ENCODE measurements at places on chromosomes 2 and 18.
A peak's percentile ranks its signal among the peaks of the same experiment; 100 is the strongest.

GRCh38 chr2:27083410-27084296 lies 2.9 kb upstream of the KHK start:
- DNase-seq, result no peak

GRCh38 chr18:77148289-77148688 lies 15.7 kb upstream of the MBP start:
- DNase-seq, result no peak

GRCh38 chr2:184555352-184555751 lies 43.0 kb upstream of the ZNF804A start:
- no peak for DNase-seq

DNA sequence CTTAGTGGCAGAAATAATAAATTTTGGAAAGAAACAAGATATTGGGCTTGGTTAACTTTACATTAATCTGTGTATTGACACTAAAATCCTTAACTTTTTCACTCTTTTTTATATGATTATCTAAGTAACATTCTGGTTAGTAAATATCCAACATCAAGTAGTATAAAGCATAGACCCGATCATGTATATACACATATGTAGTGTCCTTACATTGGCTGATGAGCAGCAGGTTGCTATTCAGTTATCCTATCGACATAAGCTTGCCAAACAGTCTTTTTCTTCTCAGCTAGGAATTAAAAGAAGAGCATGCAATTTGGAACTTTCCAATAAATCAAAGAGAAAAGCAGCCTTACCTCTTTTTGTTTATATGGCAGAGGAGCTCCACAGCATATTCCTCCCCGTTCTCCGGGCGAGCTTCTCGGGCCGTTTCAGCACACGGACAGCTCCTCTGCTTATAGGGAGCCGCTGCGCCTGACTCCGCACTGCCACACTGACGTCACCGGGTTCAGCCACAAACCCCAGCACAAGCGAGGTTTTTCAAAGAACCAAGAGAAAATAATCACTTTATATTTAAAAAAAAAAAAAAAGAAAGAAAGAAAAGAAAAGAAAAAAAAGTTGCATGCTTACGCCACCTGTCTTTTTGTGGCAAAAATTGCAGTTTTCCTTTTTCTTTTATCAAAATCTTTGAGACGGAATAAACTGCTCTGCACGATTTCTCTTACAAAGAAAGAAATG lies at the start of gene SCG2:
Gene SCG2, minus strand, starts transcription at position 430 of the 735 bp plus-strand sequence. CDS start 3,079 bp downstream, outside the sequence.
- DNase-seq, result peak; percentile 8

- no peak for DNase-seq
Measured at GRCh38 chr2:179837408-179837807, 24.0 kb downstream of the ZNF385B start.

DNA sequence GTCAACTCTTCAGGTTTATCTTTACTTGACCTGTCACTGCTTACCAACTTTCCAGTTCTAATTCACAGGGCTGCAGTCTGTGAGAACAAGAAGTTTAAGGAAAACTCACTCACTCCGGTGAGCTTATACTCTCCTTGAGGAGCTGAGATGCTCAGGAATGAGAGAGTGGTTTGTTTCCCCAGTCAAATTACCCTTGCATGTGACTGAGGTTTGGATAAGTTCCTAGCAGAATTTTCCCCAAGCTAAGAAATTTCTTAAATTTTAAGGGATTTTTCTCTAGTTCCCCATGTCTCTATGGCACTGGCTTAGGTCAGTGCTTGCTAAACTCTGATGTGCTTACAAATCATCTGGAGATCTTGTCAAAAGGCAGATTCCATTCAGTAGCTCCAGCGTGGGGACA lies 12.8 kb upstream of the CCDC85A start:
- DNase-seq, result no peak

DNA sequence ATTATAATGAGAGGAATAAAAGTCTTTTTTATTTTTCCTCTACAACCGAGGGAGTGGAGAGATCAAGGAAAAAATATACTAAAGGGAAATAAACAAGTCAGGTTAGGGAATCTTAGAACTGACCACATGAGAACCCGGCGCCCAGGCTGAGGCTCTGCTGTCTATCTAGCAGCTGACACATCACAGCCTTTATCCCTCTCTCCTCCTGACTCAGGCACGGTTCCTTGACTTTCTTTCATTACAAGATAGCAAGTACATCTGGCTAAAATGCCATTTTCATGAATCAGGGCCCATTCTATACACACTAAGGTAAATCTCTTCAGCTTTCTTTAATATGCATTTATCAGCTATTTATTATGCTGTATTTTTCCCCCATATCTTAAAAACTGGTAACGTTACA lies 296.0 kb downstream of the TMX3 start:
- no peak for DNase-seq

GRCh38 chr2:240425697-240426096 lies 9.8 kb upstream of the GPC1 start:
- no peak for DNase-seq

GRCh38 chr2:239746559-239747246 lies 278.4 kb downstream of the NDUFA10 start:
- no peak for DNase-seq

- no peak for DNase-seq
Measured at GRCh38 chr2:144351687-144352086, 168.2 kb downstream of the ZEB2 start.

DNA sequence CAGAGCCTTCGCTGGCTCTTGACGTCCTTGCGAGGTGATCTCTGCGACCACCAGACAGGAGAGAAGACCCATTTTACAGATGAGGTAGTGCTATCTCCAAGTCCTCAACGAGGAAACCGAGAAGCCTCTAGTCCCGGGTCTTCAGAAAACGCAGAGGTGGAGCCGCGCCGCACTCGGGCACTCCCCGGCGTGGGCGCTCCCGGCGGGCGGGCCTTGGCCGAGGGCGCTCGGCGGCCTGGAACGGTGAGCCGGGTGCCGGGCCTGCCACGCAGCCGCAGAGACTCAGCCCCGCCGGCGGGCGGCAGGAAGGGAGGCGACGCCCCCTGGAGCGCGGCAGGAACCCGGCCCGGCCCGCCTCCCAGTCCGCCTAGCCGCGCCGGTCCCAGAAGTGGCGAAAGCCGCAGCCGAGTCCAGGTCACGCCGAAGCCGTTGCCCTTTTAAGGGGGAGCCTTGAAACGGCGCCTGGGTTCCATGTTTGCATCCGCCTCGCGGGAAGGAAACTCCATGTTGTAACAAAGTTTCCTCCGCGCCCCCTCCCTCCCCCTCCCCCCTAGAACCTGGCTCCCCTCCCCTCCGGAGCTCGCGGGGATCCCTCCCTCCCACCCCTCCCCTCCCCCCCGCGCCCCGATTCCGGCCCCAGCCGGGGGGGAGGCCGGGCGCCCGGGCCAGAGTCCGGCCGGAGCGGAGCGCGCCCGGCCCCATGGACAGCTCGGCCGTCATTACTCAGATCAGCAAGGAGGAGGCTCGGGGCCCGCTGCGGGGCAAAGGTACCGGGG lies at the start of gene CTDSP1:
Gene CTDSP1, plus strand, starts transcription at position 478 of the 776 bp plus-strand sequence. Its CDS starts 223 bp downstream, at position 701.
- peak; percentile 85 for DNase-seq

GRCh38 chr18:55607773-55608172 lies 19.8 kb upstream of the TCF4 start:
- DNase-seq, result no peak

DNA sequence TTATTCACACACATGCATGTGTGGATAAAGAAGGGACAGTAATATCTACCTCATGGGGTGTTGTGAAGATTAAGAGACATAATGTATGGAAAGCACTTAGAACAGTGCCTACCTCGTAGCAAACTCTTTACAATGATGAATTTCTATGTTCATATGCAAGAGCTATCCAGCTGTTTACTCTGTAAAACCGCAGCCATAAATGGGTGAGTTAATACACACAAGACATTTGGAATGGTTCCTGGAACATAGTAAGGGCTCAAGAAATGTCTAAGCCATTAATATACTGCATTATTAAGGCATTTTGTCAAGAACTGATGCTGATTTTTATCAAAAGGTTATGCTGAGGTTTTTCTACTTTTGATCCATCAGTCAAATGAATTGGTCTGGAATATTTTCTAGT lies 1076.2 kb downstream of the TSN start:
- no peak for DNase-seq

GRCh38 chr2:69177785-69178636 lies 165.0 kb downstream of the ANTXR1 start:
- no peak for DNase-seq

DNA sequence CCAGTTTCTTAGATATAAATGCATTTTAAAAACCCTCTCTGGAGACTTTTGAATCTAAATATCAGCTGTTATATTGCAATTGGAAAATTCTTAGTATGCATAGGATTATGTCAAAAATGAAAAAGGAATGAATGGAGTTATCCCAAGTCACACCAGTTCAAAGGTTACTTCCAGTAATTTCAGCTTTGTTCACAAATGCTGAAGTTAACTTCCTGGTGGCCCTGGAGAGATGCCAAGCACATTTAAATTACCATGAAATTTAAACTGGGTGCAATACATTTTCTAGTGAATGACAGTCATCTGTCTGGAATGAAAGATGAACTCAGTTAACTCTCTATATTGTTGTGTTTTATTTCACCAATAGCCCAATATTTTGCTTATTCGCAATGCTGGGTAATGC lies 753.9 kb downstream of the SUCLG1 start:
- no peak for DNase-seq

DNA sequence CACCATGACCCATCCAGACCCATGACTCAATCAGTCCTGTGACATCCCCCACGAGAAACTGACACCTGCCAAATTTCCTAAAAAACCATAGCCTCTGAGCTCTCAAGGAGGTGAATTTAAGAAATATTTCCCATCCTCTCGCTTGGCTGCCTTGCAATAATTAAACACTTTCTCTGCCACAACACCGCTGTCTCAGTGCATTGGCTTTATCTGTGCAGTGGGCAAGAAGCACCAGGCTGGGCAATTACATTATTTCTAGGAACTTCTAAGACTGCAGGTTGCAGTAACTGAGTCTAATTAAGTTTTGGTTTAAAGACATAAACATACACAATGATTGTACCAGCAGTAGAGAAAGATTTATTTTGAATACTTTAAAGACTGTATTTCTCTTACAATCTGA lies 22.0 kb upstream of the RTTN start:
- no peak for DNase-seq

- DNase-seq, result peak; percentile 30
Measured at GRCh38 chr2:102137138-102137537, 5.4 kb upstream of the IL1R1 start.

GRCh38 chr18:71505526-71505925 lies 1038.6 kb downstream of the CBLN2 start:
- no peak for DNase-seq

- no peak for DNase-seq
Measured at GRCh38 chr18:33195795-33196194, 244.7 kb downstream of the CCDC178 start.

DNA sequence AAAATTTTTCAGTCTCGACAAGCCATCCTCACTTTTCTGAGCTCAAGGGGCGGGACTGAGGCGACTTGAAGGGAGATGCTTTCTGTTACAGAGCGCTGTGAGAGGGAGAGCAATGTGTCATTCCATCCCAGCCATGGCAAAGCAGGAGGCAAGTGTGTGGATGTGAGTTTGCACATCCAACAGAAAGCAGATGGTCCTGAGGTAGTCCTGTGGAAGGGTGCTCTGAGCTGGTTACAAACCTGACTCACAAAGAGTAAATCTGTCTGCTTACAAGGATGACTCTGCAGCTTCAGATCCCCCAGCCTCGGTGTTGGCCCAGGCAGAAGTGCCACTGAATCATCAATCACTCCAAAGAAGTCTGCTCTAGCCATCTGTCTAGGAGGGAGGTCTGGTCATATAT lies 482.0 kb upstream of the DCC start:
- no peak for DNase-seq

- DNase-seq, result no peak
Measured at GRCh38 chr2:17911491-17912260, 33.2 kb downstream of the KCNS3 start.

DNA sequence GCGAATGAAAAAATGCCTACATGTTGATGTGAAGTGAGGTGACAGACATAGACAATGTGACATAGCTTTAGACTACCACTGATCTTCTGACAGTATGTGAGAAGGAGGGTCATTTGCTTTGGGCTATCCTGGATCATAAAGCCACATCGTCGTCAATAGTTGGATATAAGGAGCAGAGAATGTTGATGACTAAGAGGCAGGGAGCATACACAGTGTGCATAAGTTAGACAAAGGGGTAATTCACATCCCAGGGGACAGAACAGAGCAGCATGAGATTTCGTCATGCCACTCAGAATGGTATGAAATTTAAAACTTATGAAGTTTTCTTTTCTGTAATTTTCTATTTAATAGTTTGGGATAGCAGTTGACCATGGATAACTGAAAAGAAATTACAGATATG lies 403.2 kb downstream of the DSC3 start:
- no peak for DNase-seq

DNA sequence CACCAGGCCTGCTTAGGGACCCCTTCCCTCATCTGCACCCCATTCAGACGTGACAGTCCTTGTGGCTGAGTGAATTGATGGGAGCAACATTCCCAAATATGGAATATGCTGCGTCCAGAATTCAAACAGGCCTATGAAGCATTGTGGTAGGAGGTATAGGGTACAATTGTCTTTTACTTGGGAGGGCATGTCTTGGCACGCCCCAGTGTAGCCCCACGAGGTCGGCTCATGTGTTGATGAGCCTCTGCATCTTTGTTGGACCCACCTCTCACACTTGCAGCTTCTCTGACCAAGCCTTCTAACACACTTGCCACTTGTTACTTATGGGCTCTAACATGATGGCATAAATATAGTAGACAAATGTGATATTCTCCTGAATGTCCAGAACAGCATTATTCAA lies 1.6 kb downstream of the TIMM21 start:
- DNase-seq, result no peak

DNA sequence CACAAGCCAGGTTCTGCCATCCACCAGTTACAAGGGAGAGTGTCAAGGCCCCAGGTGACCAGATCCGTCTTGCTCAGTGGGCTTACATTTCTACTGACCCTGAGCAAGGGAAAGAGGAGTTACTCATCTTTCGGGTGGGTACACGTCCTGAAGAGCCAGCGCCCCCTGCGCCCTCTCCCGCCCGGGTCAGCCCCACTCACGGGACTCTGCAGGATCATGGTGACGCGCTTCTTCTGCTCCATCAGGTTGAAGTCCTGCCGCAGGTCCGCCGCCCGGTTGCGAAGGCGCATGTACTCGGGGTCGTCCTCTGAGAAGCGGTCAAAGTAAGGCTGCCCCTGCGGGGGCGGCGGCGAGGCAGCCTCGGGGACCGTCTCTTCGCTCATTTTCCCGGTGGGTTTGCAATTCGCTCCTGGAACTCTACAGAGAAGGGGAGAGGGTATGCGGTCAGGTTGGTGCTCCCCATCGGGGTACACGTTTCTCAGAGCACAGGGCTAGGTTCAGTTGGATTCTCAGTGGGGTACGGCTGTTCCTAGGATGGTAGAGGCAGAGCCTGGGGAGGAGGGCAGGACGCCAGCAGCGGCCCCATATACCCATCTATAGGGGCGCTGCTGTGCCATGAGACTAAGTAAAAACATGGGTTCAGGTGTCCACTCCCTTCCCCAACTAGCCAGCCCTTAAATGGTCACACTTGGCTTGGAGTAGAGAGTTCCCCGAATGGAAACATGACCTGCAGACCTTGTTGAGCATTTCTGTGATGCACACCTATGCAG lies 61.8 kb downstream of the ADD2 start:
- no peak for DNase-seq

DNA sequence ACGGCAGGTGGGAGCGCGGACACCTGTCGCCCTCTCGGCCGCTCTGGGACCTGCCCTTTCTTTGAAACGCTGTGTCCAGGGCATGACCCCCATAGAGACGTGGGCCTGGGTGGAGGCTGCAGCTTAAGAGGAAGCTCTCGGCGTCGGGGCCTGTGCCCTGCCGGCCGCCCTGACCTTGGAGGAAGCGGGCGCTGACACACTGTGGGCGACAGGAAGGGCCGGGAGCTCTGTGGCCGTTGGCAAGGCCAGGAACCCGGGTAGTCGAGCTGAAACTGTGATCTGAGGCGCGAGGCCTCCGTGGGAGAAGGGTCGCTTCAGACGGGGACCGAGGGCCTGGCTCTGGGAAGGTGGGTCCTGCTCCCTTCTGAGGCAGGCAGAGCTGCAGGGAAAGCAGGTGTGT lies 28.2 kb downstream of the KCNG2 start:
- no peak for DNase-seq

All from stimulated activated CD4-positive, alpha-beta T cell treated with anti-CD3 and anti-CD28 coated beads, Interleukin-12 subunit alpha, Interleukin-12 subunit beta, amount 100 ng/mL, for 24 hours (primary cell).